ENCODE measurements at places on chromosomes 7 and 10.
A peak's percentile ranks its signal among the peaks of the same experiment; 100 is the strongest.

- DNase-seq: peak; percentile 5
Observed at GRCh38 chr7:129047761-129048160, 7.2 kb downstream of the TNPO3 start.

DNA sequence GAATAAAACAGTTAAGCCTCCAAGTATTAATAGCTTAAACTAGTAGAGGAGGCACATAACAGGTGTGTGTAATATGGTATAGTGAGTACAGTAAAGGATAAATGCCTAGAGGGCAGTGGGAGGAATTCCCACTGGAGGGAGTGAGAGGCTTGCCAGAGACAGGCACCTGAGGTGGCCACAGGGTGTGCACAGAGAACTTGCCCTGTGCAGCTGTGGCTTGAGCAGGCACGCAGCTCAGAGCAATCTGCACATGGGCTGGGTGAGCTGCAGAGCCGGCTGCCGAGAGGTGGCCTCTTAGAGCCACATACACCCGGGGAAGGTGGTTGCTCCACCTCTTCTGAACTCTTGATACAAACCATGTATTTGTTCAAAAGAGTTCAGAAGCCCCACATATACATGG is 237.1 kb downstream of the COBL start:
- no peak for DNase-seq

DNA sequence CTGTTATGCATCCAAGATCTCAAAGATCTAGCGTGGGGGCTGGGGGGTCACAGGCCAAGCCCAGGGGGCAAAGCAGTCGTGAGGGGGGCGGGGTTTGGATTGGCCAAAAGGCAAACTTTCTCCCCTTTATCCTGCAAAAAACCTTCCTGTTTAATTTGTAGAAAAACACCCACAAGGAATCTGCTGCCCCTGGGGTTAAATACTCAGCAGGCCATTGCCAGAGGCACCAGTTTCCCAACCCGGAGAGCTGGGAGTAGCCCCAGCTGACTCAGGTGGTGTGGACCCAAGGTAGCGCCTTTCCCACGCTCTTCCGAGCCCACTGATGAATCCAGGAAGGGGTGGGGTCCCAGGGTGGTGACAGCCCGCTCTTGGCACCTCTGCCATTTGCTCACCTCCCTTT is 21.4 kb downstream of the KCP start:
- no peak for DNase-seq

- DNase-seq: no peak
Observed at GRCh38 chr10:70593513-70593890, 9.0 kb downstream of the PRF1 start.

GRCh38 chr7:82163586-82163985 is 280.0 kb downstream of the CACNA2D1 start:
- DNase-seq: no peak

DNA sequence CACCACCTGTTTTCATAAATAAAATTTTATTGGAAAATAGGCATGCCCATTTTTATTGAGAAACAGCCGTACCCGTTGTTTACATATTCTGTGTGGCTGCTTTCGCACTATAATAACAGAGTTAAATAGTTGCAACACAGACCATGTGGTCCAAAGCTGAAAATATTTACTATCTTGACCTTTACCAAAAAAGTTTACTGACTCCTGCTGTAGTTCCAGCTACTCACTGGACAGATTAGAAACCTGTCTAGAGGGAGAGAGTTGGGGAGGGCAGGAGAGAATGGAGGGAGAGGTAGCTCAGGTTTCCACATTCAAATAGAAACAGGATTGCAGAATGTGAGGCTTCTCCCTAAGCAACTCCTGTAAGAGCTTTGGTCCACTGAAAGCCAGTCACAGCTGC is 55.1 kb upstream of the GLCCI1 start:
- no peak for DNase-seq

GRCh38 chr7:55642266-55642665 is 70.0 kb upstream of the VOPP1 start:
- no peak for DNase-seq

- DNase-seq: peak; percentile 45
Observed at GRCh38 chr10:5977471-5978229, at the start of gene IL15RA. TSS of gene IL15RA (minus strand) at chr10:5977543. CDS start at chr10:5977492, 51 bp downstream.

DNA sequence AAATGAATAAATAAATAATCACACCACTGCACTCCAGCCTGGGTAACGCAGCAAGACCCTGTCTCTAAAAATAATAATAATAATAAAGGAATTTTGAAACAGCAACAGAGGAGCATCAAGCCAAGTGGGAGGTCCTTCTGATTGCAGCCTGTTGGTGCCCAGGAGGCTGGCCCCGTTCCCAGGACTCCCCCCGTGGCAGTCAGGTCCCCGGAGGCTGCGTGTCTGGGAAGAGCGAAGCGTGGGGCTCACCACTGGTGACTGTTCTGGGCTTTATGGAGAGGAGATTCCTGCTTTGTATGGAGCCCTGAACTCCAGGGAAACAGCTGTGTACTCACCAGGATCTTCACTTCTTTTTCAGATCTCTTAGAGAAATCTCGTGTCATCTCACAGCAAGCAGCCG is 19.3 kb upstream of the MYH16 start:
- no peak for DNase-seq

- no peak for DNase-seq
Observed at GRCh38 chr10:73577788-73578187, 13.4 kb downstream of the USP54 start.

- DNase-seq: no peak
Observed at GRCh38 chr7:104363355-104363754, 35.0 kb downstream of the LHFPL3 start.

Data from MV-4-11 (cell line).